Lung (tissue), 17 donors: ENCODE measurements at places on chromosomes 7 and 10. TPM values are rescaled to one million over a fixed set of nuclear protein-coding genes. Genes with fewer than 3 reads are reported as not detected.

The PPIF gene
- total RNA-seq, result 57.8 TPM

The PRLHR gene
- not detected for total RNA-seq

The SLC26A5 gene
- total RNA-seq, result 0.77 TPM

DNA sequence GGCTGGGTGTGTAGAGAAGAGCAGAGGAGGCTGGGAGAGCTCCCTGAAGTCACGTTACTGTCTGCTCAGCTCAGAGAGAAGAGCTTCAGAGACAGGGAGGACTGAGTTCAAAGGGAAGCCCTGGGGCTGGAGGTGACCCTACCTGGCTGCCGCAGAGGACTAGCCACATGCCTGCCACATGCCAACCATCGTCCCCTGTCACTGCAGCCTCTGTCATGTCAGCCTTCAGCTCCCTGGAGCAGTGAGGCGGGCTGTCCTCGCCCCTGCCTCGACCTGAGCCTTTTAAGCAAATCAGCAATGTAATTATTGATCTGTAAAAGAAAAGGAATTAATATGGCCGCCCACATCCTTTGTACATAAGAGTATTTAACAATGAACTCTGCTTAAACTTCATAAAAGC, 89.3 kb upstream of the RET start:
- no peaks in the 10 kb centered on the region for H3K36me3 ChIP-seq
- no peak overlapping the region for H3K4me3 ChIP-seq
- no peaks in the 10 kb centered on the region for H3K27me3 ChIP-seq
- no peak for DNase-seq
- H3K27ac ChIP-seq, result no peak overlapping the region

GRCh38 chr7:114218283-114218682, 196.3 kb upstream of the FOXP2 start:
- DNase-seq, result no peak
- no peak overlapping the region for H3K27ac ChIP-seq
- no peaks in the 10 kb centered on the region for H3K27me3 ChIP-seq
- no peaks in the 10 kb centered on the region for H3K4me1 ChIP-seq
- H3K36me3 ChIP-seq, result no peaks in the 10 kb centered on the region

The PLPP4 gene
- total RNA-seq, result 0.18 TPM

The CYP3A4 gene
- total RNA-seq, result not detected

- no peak overlapping the region for H3K27ac ChIP-seq
- H3K36me3 ChIP-seq, result no peaks in the 10 kb centered on the region
- no peak overlapping the region for H3K4me3 ChIP-seq
- peaks cover 9% of the 10 kb centered on the region for H3K27me3 ChIP-seq
- no peak for DNase-seq
Observed at GRCh38 chr10:132129431-132129830, 57.3 kb upstream of the DPYSL4 start.
